ENCODE measurements at places on chromosomes 2 and 18.
A peak's percentile ranks its signal among the peaks of the same experiment; 100 is the strongest.

- no peak for DNase-seq
Observed at GRCh38 chr2:231597014-231597611, 4.4 kb downstream of the TEX44 start.

- peak; percentile 40 for DNase-seq
Observed at GRCh38 chr2:158745067-158745865, 49.9 kb upstream of the DAPL1 start.

GRCh38 chr18:29629493-29630036 is 1413.0 kb downstream of the DSC3 start:
- DNase-seq, result no peak

DNA sequence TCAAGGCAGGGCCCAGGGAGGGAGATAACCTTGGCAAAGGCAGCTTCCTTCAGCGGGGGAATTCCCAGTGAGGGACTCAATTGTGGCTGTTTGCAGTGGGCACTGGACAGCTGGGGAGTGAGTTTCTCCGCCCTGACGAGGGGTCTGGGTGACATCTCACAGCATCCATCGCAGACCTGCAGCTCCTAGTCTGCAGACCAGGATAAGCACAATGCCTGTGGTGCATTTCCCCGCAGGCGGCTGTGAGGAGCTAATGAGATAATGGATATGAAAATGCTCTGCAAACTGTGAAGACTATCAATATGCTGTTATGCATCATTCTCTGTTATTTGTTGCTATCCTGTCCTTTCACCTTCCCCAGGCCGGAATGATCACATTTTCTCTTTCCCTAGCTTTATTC is 30.0 kb upstream of the CYP1B1 start:
- no peak for DNase-seq

GRCh38 chr2:33535421-33535820 is 59.0 kb downstream of the RASGRP3 start:
- no peak for DNase-seq

- DNase-seq, result no peak
Observed at GRCh38 chr2:109702250-109702985, 88.3 kb downstream of the SOWAHC start.

GRCh38 chr2:73175663-73176204 is 26.6 kb upstream of the NOTO start:
- DNase-seq, result peak; percentile 83

DNA sequence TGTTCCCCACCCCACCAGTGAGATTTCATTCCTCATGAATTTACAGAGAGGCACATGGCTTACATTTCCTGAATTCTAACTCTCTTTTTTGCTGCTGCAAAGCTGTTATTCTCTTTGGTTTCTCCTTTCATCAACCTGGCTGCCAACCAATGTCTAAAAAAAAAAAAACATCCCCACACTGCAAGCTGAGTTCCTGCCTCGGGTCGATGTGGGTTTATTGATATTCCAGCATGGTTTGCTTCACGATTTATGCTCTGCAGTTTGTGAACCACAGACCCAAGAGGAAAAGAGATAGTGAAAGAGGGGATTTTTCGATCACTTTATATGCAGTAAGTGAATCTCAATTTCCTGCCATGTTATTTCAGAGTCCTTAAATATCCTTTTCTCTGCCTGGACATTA is 363.6 kb downstream of the LPIN1 start:
- peak; percentile 20 for DNase-seq

- DNase-seq, result peak; percentile 55
Observed at GRCh38 chr18:2970772-2971659, 41.9 kb downstream of the LPIN2 start.

GRCh38 chr2:165067643-165068486 is 112.5 kb upstream of the SLC38A11 start:
- no peak for DNase-seq

GRCh38 chr18:57230861-57231585 is 84.1 kb downstream of the BOD1L2 start:
- no peak for DNase-seq

DNA sequence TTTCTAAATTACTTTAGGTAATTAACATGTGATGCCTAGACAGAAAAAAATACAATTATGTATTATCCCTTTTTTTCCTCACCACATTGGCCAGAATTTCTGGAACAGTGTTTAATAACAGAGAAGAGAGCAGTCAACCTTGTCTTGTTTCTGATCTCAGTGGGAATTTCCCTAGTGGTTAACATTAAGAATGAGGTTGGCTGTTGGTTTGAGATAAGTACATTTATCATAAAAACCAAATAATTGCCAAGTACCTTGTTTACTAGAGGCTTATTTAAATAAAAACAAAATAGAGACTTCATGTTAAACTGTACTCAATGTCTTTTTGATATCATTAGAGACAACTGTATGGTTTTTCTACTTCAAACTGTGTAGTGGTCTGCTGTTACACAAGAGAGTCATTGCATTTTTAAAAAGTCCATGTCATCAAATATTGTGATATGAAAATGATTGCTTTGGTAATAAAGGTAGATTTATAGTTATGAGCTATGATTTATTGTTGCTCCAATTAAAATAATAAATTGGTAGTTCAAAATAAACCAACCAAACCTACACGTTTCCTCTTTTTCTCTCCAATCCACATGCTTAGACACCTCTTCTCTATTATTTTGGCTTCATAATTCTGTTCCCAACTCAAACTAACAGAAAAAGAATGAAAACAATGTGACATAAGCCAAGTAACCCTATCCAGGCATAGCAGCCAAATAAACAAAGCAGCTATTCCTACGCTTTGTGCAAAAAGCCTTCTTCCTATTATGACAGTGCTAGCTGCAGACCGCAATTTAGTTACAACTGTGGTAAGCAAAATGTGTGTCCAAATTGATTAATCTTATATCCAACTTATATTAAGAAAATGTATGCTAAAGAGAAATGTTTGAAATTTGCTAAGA is 20.9 kb upstream of the TANK start:
- DNase-seq, result no peak

DNA sequence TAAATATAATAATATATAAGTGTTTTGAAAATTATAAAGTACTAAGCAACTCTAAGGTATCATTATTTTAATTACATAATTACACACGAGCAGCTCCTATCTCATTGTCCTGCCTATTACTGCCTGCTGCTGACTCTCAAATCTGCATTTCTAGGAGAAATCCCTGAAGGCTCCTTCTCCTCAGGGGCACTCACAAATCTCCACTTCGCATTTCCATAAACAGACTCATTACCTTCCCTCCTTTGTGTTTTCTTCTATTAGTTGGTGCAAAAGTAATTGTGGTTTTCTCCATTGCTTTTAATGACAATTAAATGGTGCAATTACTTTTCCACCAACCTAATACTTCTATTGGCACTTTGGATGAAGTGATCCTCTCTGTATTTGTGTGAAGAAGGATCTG is 135.0 kb upstream of the HNMT start:
- no peak for DNase-seq

DNA sequence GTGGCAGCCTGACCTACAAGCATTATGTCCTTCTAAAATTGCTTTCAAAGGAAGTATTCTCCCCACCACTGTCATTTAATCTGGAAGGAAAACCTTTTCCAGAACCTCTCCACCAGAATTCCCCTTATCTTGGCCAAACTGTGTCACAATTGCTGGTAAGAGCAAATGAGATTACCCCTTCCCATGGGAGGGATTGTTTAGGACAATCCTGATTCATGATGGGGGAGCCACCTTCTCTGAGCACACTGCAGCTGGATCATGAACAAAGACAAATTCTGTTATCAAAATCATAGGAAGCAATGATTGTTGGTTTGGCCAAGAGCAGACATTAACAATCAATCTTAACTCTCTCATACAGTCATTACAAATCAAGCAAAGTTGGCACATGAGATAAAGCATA is 18.1 kb upstream of the ATOH8 start:
- DNase-seq, result no peak

DNA sequence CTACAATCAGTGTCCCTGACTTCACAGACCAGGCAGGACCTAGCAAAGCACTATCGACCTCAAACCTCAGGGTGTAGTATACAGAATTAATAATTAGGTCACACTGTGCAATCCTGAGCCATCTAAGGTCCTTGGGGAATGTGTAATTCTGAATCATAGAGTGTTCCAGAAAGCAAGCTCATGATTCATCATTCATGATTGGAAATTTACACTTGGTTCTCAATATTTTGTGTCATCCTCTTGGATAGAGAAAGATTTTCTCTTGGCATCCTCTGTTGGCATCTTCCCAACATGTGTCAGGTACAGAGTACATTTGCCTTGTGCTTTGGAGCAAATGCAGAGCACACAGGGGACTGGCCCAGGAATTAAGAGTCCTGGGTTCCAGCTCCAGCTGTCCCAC is 245.0 kb upstream of the NT5C1B start:
- no peak for DNase-seq

DNA sequence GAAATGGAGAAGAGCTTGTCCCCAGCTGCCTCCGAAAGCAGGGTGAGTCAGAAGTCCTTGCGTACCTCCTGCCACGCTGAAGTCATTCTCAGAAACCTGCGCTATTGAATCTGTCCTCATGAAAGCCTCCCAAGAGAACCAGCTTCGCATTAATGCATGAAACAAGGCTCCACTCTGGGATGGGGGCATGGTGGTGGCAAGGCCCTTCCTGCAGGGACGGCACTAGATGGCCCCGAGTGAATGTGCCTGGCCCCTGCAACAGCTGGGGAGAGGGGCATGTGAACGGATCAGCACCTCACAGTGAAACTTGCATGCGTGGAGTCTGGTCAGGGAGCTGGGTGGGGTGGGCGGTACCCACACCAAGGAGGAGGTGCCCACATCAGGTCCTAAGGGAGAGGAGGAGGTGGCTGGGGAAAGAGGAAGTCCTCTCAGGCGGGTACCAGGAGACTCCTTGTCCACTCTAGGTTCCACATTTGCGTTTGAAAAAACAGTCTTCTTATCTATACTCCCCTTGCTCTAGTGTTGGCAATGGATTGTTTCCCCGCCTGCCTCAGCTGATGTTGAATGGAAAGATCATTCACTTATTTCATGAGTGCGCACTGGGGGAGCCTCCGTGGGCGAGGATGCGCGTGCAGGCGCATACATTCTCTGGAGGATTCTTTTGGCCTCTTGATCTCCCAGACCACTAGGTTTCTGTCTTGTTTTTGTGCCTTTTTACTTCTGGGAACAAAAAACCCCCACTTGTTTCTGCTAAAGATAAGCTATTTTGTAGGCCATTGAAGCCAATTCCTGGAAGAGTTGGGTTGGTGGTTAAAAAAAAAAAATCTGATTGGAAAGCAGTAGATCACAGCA is 104.7 kb downstream of the KLHL29 start:
- DNase-seq, result no peak
